ENCODE measurements at places on chromosomes 3 and 15.

- peak; percentile 90 for DNase-seq
These were observed at the start of gene SNRK for GRCh38 chr3:43286115-43286840. Gene SNRK (plus strand): TSS chr3:43286540. CDS start chr3:43303204, 16,664 bp downstream.

GRCh38 chr3:143650827-143651226 lies 197.4 kb downstream of the SLC9A9 start:
- DNase-seq = no peak

- no peak for DNase-seq
These were observed 16.0 kb upstream of the WDR49 start for GRCh38 chr3:167669699-167670098.

DNA sequence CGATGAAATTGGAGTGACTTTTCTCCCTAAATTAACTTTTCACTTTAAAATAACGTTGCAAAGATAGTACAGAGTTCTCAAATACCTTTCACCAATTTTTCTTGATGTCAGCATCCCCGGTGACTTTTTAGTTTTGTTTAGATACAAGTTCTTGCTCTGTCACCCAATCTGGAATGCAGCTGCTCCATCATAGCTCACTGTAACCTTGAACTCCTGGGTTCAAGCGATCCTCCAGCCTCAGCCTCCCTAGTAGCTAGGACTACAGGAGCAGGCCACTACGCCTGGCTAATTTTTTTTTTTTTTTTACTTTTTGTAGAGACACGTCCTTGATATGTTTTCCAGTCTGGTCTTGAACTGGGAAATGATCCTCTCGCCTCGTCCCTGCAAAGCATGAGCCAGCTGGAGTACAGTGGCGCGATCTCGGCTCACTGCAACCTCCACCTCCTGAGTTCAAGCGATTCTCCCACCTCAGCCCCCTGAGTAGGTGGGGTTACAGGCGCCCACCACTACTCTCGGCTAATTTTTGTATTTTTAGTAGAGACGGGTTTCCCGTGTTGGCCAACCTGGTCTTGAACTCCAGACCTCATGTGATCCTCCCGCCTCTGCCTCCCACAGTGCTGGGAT lies 747 bp downstream of the NSUN3 start:
- DNase-seq = no peak

GRCh38 chr3:184523825-184524615 lies 37.6 kb upstream of the EPHB3 start:
- DNase-seq = no peak

- DNase-seq = no peak
These were observed 275.0 kb upstream of the CHRM5 start for GRCh38 chr15:33693166-33693800.

DNA sequence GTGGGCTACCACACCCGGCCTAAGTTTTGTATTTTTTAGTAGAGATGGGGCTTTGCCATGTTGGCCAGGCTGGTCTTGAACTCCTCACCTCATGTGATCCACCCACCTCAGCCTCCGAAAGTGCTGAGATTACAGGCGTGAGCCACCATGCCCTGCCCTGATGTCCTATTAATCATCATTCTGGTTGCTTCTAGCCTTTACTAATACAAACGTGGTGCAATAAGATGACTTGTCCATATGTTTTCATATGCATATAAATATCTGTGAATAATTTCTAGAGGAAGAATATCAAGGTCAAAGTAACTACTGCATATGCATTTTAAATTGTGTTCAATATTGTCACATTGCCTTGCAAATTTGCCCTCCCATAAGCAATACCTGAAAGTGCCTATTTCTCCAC lies 25.5 kb upstream of the PDHB start:
- no peak for DNase-seq

DNA sequence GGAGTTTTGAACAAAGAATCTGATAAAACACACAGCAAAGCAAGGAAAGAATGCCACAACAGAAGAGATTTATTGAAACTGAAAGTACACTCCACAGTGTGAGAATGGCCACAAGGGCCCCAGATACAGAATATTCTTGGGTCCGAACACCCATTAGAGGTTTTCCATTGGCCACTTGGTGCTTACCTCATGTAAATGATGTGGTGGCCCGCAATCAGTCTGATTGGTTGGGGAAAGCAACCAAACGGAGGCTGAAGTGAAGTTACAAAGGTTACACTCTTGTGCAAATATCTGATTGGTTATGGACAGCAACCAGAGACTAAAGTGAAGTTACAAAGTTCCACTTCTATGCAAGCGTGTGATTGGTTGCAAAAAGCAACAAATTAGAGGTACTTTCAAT lies 20.4 kb downstream of the NSUN3 start:
- DNase-seq = no peak

- DNase-seq = no peak
These were observed 151.7 kb downstream of the MEGF11 start for GRCh38 chr15:66101715-66102395.

- no peak for DNase-seq
These were observed 103.5 kb upstream of the FXR1 start for GRCh38 chr3:180808823-180809575.

DNA sequence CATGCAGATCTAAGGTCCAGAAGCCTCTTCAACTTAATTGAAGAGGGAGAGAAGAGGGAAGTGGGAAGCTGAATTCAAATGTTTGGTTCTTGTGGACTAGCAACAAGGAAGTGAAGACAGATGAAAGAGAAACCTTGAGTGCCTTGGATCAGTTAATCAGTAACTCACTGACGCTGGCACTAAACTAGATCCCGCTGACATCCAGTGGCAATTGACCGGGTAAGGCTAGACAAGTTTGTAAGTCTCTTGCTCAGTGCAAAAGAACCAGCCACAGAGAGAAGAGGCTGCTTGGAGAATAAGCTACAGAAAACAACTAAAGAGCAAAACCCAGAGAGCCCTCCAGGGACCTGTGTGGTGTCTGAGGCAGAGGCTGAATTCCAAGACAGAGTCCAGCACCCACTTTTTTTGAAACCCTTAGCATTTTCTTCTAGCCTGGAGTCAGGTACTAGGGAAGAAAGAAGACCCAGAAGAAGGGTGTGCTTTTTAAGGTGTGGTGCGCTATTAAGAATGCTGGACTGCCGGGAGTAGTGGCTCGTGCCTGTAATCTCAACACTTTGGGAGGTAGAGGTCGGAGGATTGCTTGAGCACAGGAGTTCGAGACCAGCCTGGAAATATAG lies 6.9 kb downstream of the PLCH1 start:
- DNase-seq = peak; percentile 53

DNA sequence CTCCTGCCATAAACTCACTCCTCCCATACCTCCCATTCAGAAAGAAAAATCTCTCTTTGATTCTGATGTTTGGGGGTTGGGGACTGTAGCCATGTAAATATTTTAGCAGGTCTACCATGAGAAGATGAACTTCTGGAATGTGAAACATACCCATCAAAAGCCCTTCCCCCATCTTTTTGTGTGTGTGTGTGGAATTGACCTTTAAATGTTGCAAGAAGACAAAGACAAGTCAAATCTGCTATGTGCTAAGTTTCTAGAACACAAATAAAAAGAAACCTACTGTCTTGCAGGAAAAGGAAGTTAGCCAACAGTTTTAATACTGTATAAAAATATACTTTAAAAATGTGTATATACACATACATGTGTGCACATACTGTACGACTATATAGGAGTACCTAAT lies 29.7 kb upstream of the USP50 start:
- DNase-seq = no peak

DNA sequence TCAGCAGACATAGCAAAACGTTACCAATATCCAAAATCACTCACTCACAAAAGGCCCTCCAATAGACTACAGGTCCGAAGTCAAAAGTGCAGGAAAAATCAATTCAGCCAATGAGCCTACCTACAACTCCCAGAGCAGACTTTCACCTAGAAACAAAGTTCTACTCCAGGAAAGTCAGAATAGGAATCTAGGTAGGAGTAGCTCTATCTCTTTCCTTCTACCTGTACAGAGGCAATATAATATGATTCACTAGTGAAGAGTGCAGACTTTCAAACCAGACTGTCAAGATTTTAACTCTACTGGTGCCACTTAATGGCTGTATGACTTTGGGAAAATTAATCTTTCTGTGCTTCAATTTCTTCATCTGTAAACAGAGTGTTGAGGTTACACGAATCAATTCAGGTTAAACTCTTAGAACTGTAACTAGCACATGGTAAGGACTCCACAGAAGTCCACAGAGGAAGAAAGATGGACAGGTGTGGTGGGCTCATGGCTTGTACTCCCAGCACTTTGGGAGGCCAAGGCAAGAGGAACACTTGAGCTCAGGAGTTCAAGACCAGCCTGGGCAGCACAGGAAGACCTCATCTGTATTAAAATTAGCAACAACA lies 9.4 kb downstream of the DCUN1D1 start:
- no peak for DNase-seq

- no peak for DNase-seq
These were observed 339.3 kb downstream of the NSUN3 start for GRCh38 chr3:94402126-94402525.

DNA sequence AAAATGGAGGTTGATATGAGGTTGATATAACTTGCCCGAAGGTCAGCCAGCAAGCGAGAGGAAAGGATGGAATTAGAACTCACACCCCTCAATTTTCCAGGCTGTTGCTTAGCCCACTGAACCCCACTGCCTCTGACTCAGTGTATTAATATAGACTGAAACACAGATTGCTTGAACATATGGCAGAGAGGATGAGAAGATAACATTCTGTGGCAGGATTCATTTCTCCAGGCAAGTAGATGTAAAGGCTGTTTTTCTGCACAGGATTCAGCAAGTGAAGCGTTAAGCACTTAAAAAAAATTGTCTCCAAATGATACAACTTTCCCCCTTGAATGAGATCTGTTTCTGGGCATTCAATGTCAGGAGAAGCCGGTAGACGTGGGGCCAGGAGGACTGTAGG lies 335.2 kb downstream of the GAP43 start:
- DNase-seq = no peak

DNA sequence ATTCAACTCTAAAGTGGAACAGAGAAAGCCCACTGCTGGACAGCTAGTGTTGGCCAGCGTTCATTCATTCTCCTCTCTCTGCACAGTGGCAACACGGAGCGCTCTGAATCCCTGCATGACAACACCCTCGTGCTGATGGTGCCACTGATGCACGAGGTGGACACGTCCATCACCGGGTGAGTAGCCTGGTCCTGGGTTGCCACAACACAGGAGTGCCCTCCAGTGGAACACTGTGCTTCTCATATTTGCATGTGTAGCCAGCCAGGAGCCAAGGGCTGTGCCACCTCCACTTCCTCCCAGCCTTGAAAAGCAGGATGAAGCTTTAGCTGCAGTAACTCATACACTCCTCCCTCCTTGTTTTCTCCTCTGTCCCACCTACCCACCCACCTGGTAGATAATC lies 120.0 kb upstream of the CTDSPL start:
- peak; percentile 60 for DNase-seq

GRCh38 chr3:175107231-175107630 lies 248.1 kb downstream of the NAALADL2 start:
- no peak for DNase-seq

DNA sequence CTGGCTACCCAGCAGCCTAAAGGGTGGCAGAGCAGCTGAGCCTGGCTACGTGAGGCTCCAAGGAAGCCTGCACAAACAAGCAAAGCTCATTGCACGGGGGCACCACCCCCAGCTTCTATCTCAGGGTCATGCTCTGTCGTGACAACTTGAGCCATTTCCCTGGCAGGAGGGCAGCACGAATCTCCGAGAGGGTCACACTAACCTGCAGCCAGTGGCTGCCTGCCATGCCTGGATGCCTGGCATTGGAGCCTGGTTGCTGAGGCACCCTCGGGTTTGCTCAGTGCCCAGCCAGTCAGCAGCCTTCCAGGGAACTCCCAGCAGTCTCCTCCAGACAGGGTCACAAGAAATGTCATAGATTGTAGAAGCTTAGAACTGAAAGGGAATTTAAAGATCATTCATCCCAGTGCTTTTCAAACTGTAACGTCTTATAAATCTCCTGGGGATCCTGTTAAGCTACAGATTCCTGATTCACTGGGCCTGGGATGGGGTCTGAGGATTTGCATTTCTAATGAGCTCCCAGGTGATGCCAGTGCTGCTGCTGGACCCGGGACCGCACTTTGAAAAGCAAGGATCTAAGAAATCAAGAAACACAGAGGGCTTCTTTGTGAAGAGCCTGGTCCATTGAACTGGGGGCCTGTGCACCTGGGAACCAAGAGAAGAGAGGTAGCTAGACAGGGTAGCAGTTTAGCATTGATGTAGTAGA lies 48.4 kb downstream of the TMEM266 start:
- no peak for DNase-seq

- DNase-seq = no peak
These were observed 110.9 kb upstream of the ROBO1 start for GRCh38 chr3:79878708-79879107.

DNA sequence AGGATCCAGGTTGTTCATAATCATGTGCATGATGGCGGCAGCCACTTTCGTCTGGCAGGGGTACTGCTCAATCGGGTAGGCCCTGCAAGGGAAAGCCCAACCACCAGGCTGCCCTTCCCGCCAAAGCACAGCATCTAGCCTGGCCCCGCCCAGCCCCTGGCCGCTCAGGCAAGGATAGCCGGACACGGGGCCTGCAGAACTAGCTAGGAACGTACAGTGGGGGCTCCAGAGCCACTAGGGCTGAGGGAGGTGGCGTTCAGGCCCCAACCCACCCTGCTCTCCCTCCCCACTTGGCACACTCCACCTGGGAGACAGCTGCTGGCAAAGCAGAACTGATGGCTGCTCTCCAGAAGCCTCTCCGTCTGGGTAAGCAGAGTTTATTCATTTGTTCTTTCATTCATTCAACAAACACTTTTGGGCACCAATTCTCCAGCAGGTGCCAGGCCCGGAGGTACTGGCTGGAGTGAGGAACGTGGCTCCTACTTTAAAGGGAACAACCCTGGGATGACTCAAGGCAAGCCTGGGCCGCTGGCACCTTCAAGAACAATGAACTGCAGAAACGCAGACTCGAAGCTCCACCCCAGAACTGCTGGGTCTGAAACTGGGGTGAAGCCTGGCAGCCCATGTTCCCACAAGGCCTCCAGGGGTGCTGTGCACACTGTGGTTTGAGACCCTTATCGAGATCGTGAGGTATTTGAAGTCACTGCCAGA lies 7.8 kb downstream of the UROC1 start:
- no peak for DNase-seq

- DNase-seq = no peak
These were observed 1136.7 kb downstream of the TUSC7 start for GRCh38 chr3:117846238-117846637.

- DNase-seq = no peak
These were observed 559.6 kb downstream of the MCTP2 start for GRCh38 chr15:94791008-94791407.

GRCh38 chr15:68354923-68355322 lies 77.0 kb downstream of the ITGA11 start:
- DNase-seq = no peak

All from prostate gland (tissue), 2 donors.